Renal cortex interstitium (tissue), 15 donors: ENCODE measurements at places on chromosomes 6 and 20.

GRCh38 chr20:2300420-2300819 lies 4.6 kb downstream of the TGM3 start:
- no peak for DNase-seq

DNA sequence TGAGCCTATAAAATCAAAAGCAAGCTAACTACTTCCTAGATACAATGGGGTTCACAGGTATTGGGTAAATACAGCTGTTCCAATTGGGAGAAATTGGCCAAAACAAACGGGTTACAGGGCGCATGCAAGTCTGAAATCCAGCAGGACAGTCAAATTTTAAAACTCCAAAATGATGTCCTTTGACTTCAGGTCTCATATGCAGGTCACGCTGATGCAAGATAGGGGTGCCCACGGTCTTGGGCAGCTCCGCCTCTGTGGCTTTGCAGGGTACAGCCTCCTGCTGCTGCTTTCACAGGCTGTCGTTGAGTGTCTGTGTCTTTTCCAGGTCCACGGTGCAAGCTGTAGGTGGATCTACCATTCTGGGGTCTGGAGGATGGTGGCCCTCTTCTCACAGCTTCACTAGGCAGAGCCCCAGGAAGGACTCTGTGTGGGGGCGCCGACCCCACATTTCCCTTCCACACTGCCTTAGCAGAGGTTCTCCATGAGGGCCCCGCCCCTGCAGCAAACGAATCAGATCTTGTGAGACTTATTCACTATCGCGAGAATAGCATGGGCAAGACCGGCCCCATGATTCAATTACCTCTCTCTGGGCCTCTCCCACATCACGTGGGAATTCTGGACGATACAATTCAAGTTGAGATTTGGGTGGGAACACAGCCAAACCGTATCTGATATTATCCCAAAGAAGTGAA lies 11.9 kb upstream of the SMIM29 start:
- no peak for DNase-seq

DNA sequence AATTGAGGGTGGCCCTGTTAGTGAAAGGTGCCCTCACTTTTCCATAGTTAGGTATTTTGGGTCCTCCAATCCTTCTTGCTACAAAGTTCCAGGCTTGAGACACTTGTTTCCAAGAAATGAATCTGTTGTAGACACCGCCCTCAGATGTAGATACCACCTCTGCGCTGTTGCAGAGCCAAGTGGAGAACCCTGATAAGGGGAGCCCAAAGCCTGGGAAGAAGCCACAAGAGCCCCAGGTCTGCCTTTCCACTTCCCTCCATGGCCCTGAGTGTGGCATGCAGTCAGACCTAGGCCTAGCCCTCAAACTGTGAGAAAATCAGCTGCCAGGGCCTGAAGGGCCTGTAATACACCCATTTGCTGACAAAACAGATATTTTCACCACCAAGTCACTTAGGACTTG lies 37.1 kb downstream of the DTD1 start:
- DNase-seq, result no peak

GRCh38 chr6:5580736-5581581 lies 319.6 kb downstream of the FARS2 start:
- DNase-seq, result no peak

DNA sequence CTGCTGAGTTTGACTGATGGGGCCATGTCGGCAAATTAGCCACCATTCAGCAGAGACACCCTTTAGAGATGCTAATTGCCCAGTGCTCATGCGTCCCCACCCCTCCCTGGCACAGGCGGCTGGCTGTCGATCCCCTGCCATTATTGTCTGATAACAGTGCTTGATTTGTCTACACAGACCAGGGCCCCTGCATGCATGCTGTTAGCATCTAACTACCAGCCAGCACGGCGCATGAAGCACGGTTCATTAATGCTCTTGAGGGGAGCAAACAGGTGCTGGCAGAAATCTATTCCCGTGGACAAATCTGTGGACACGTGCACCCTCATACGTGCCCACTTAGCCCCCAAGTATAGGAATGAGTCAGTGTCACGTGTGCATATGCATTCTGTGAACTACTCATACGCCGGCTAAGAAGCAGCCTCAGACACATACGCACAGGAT lies 32.2 kb downstream of the KCNB1 start:
- DNase-seq, result no peak

- no peak for DNase-seq
Measured at GRCh38 chr20:47421076-47421475, 64.6 kb upstream of the ZMYND8 start.

GRCh38 chr6:19299129-19299528 lies 538.0 kb upstream of the ID4 start:
- no peak for DNase-seq

DNA sequence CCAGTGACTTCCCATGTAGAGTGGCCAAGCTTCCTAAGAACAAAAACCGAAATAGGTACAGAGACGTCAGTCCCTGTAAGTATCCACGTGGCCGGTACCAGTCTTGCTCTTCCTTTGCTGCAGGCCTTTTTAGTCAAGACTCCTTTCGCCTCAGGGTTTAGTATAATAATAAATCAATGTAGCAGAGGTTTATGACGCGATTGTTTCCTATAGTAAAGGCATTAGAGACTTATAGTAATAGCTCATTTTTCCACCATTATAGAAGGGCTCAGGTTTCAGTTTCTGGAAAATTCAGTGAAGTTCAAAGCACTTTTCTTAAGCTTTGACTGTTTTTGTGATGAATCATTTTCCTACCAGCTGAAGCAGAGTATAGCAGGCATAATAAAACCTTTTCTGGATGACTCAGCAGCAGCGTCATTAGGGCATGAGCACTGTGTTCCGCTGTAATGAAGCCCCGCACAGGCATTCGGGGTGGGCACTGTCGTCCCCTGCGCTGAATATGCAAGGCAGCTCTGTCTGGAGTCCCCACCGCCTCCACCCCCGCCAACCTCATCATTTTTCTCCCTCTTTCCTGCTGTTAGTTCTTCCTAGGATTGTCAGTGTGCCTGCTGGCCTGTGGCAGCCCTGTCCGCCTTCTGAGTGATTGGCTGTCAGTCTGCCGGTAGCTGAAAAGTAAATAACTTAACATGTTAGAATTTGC lies 51.3 kb downstream of the PTPN1 start:
- DNase-seq, result no peak

GRCh38 chr20:23245553-23246181 lies 104.9 kb upstream of the NXT1 start:
- DNase-seq, result no peak

GRCh38 chr6:151365233-151365632 lies 26.1 kb downstream of the ZBTB2 start:
- DNase-seq, result no peak
